CD14-positive monocyte (primary cell): ENCODE measurements at places on chromosomes 4 and X.
A peak's percentile ranks its signal among the peaks of the same experiment; 100 is the strongest.

DNA sequence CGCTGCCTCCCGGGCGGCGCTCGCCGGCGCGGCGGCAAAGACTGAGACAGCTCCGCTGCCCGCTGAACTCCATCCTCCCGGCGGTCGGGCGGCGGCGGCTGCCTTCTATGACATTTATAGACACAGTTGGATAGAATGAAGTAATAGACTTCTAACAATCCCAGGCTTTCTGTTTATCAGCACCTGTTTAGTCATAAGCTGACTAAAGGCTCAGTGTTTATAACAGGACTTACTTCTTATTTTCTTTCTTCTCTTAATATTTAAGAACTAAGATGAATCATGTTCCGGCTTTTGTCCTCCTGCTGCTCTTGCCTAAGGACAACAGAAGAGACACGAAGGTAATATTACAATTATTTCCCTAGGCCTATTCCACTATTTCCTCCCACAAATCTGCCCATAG, 3.9 kb downstream of the ARL13A start:
- DNase-seq = no peak

DNA sequence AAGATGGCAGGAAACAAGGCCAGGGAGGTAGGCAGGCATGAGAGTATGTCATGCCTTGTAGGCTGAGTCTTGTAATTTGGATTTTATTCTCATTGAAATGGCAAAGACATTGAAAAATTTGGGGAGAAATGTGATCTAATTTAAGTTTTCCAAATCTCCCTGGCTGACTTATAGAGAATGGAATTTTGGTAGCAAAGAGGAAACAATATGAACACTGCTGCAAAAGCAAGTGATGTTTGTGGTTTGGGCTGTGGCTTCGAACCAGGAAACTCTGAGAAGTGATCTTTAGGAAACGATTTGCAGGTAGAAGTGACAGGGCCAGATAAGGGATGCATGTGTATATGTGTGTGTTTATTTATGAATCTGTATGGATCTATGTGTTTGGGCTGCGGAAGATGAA, 35.6 kb downstream of the ARSJ start:
- DNase-seq = no peak

DNA sequence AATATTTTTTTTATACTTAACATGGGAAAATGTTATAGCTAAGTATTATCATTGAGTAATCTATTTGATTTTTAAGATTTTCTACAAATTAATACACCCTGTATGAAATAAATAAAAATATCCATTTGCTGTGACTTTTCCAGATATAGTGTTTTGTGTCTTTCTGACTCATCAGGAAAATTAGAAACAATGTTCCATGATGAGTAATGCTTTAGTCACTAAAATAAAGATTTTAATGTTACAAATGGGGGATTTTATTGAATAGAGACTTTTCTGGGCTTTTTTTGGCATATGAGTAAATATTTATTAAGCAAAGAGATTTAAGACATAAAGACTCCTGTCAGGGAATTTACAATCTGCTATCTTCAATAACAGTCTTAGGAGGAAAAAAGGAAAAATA, 279.2 kb upstream of the NOCT start:
- no peak for DNase-seq

DNA sequence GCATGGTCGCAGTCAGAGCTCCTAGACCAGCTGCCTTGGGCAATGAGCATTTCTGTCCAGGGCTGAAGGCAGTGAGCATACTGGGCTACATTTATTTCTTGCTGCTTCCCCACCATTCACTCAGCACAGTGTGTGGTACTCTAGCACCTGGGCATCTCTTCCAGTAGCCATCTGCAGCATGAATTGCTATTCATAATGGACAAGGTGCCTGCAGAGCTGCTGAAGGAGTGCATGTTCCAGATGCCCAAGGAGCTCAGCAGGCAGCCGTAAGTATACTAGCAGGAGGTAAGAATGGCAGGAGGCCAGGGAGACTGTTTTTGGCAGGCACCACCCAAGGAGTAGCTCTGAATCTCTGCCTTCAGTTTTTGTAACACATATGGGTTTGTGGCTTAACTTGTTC, 110.4 kb upstream of the RXFP1 start:
- DNase-seq = no peak

GRCh38 chr4:140743194-140743931, 12.8 kb downstream of the TBC1D9 start:
- peak; percentile 63 for DNase-seq

GRCh38 chrX:24479924-24480323, 14.8 kb downstream of the PDK3 start:
- peak; percentile 84 for DNase-seq

DNA sequence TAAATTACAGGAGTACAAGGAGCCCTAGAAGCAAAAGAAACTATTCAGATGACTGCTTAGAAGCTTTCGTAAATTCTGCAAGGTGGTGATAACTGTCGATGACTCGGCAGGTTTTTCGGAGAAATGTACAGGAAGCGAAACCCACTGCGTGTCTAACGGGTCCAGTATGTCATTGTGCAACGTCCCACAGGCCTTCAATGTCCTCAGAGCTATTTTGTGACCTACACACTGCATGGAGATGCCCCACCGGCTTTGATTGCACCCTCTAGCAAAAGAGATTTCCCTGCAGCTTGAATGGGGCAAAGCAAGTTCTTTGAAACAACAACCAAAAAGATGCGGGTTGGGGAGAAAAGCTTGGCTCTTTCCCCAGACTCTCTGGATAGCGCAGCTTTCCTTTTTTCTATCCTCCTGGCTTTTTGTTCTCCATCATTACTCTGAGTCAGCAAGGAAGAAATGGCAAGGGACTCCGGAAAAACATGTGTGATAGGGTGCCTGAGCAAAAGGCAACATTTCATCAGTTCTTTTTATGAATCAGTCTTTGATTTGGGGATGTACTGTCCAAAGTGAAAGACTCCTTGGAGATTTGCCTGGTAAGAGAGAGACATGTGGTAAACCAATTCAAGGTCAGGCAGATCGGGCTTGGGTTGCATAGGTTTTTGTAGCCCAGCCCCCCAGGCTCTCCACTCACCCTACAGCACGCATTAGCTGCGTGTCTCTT, 112.0 kb upstream of the TBL1X start:
- peak; percentile 89 for DNase-seq

- peak; percentile 89 for DNase-seq
These were observed 20.6 kb upstream of the IRAK1 start for GRCh38 chrX:154040307-154040756.

GRCh38 chr4:155973639-155974475, 20.2 kb upstream of the CTSO start:
- DNase-seq = no peak

DNA sequence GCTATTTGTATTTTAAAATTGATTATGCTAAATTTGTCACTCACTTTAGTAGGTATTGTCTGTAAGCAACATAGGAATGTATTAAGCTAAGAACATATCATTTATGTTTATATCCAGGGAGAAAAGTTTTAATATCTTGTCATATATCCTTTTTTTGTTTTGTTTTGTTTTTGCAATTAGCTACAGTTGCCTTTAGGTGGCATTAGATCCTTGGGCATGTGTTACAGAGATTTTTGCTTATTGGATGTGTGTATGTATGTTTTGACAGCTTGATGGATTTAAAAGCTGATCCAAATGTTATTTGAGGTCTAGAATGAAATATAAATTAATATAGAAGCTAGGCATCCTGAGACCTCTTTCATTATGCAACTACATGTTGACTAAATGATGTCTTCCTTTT, 36.1 kb upstream of the OTUD4 start:
- no peak for DNase-seq

GRCh38 chr4:88818631-88819470, 121.2 kb upstream of the NAP1L5 start:
- peak; percentile 54 for DNase-seq

- no peak for DNase-seq
These were observed 75.8 kb downstream of the TSPAN7 start for GRCh38 chrX:38636949-38637819.

DNA sequence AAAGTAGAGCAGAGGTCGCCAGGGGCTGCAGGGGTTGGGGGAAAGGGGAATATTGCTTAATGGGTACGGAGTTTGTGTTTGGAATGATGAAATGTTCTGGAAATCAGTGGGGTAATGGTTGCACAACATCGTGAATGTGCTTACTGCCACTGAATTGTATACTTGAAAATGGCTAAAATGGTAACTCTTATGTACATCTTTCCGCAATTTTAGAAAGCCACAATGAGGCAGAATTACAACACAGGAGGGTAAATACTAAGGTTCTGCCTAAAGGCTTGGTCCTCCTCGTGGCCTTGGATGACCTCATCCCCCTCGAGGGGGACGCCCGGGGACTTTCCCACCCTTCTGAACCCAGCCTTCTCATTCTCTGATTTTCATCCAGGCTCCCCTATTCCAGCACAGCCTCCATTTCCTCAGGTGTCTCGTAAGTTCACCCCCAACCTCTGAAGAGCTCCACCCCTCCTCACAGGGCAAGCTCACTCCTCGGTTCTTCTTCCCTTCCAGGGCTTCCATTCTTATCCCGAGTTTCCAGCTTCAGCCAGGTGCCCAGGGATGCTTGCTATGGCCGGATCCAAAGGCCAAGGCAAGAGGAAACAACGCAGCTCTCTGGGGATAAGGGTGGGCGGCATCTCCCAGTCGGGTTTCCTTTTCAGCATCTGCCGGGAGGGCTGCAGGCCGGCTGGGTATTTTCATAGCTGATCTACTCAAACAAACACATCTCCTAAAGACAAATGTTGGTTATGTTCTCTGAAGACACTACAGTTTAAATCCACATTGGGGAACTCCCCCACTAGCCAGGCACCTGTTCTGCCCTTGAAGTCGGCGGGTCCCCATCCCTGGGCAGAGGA, 71.3 kb upstream of the ACSL1 start:
- peak; percentile 98 for DNase-seq

GRCh38 chr4:47287735-47288134, 175.8 kb downstream of the COMMD8 start:
- no peak for DNase-seq

DNA sequence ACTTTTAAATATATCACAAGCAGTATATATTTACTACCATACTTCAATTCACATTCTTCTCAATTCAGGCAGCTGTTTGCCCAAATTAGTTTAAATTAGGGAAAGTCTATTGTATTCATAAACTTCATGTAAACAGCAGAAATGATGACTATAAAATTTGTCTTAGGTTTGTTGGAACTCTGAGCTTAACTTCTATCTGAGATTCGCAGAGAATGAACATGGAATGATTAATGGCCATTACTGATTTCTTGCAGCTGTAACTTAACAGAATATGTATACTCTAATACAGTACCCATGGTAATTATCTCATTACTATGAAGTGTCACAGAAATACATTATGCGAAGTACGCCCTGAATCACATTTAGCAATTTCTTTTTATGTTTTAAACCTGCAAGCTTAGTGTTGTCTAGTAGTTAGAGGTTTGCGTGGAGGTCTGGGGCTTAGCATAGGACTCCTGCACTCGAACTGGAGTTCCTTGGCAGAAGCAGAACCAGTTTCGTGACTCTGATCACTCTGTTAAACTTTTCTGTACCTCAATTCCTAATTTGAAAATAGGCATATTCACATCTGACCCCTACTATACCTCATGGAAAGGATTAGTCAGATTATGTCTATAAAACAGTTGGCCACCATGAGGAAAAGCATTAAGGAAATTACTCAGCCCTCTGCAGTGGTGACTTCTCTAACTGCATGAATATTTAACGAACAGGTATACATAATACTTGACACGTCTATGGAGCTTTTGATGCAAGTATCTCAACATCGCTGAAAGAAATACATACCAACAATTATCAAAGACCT, 243.2 kb downstream of the MGST2 start:
- DNase-seq = no peak

GRCh38 chrX:43862434-43862833, 19.8 kb downstream of the MAOB start:
- DNase-seq = no peak

GRCh38 chr4:42819863-42820514, 72.5 kb upstream of the GRXCR1 start:
- DNase-seq = no peak

GRCh38 chr4:118941149-118941548, 52.5 kb downstream of the SYNPO2 start:
- no peak for DNase-seq

DNA sequence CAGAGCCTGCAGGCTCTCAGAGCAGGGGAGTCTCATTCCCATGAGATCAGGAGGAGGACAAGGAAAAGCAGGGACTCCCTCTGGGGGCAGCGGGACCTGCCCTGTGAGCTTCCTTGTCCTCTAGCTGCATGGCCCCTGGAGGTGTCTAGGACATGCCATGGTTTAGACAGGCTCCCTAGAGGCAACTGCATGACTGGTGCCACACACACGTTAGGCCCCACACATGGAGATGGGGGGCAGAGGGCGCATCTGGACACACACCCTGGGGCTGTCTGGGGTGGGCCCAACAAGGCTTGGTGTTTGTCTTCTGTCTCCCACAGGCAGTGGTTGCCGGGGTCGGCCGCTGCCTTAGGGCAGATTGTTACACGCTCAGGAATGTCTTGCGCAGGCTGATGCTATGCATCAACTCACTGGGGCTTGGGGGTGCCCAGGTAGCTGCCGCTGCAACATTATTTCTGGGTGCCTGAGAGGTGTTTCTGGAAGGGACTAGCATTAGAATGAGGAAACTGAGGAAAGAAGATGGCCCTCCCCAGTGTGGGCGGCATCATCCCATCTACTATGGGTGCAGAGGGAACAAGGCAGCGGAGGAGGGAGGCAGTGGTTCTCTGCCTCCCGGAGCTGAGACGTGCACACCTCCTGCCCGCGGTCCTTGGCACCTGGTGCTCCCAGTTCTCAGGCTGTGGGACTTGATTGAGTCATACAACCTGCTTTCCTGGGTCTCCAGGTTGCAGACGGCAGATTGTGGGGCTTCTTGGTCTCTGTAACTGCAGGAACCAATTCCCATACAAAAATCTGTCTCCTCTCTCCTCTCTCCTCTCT, 32.1 kb upstream of the GPR78 start:
- DNase-seq = no peak

DNA sequence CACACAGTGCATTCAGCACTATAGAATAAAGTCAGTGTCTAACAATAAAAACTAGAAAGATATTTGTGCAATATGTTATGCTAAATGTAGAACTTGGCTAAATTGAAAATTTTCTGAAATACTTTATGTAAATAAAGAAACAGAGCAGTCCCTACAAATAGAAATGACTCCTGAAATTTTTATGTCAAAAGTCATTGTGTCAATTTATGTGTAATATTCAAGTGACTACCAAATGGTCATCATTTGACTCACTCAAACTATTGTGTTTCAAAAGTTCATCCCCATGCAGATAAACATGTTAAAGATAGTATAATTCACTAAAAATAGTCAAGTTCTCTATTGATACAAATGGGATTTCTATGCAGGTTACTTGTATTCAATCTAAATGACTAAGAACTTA, 17.9 kb downstream of the LRBA start:
- DNase-seq = no peak

DNA sequence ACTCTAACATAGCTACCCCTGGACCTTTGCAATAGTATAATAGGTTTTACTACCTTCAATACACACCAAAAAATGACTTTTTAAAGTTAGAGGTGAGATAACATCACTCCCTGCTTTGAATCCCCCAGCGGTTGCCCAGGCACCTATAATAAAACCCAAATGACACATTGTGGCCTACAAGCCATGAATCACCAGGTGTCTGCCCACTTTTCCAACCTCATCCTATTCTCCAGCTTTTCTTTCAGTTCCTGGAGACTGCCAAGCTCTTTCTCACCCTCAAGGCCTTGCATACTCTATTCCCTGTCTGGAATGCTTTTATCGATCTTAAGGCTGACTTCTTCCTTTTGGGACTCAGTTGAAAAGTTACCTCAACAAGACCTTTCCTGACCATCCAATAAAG, 16.4 kb upstream of the PRSS48 start:
- no peak for DNase-seq

GRCh38 chr4:33085709-33086108, 2365.5 kb downstream of the PCDH7 start:
- DNase-seq = no peak

GRCh38 chr4:98861100-98861884, 67.6 kb downstream of the EIF4E start:
- no peak for DNase-seq
